ENCODE measurements at places on chromosomes 6 and 20. TPM values are rescaled to one million over a fixed set of nuclear protein-coding genes. Genes with fewer than 3 reads are reported as not detected.

The DYNLT1 gene
- 155 TPM for total RNA-seq

The RWDD2A gene
- total RNA-seq: 3.8 TPM

The MAN1A1 gene
- total RNA-seq: 13.3 TPM

The C20orf144 gene
- not detected for total RNA-seq

The NKX2-4 gene
- total RNA-seq: not detected

The PPP1R14C gene
- total RNA-seq: not detected

The LY6G6D gene
- total RNA-seq: not detected

The SLPI gene
- not detected for total RNA-seq

Measured in epithelial cell of umbilical artery (primary cell).